ENCODE measurements at places on chromosomes 11 and 22.

DNA sequence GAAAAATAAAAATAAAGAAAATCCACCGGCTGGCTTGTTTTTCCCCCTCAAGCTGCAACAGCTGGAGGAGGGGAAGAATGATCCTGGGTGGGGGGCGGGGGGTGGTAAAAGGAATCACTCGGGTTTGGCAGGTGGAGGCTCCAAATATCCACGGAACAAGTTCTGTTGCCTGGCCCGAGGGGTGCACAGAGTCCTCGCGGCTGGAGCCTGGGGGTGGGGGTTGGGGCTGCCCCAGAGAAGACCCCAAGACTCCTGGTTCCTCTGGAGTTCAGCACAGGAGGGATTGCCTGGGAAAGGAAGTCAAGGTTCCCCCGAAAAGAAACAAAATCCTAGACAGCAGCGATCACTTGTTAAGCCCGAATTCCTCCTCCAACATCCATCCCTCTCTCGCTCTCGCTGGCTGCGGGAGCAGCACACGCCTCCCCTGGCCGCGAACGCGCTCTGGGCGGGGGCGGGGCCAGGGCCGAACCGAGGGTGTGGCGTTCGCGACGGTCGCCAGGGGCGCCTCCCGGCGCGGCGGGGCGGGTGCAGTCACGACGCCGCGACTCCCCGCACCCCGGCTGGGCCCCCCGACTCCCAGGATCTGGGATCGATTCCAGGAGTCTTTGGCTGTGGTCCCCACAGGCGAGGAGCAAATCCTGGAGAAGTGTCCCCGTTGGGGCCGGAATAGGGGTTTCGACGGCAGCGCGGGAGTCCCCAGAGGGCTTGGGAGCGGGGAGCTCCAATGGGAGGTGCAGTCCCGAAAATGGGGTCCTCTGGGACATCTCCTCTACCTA lies at the start of gene KCNA4:
TSS of gene KCNA4 (minus strand) at position 443 of the 776 bp plus-strand sequence. CDS start 4,352 bp downstream, outside the sequence.
- DNase-seq, result peak; percentile 54

DNA sequence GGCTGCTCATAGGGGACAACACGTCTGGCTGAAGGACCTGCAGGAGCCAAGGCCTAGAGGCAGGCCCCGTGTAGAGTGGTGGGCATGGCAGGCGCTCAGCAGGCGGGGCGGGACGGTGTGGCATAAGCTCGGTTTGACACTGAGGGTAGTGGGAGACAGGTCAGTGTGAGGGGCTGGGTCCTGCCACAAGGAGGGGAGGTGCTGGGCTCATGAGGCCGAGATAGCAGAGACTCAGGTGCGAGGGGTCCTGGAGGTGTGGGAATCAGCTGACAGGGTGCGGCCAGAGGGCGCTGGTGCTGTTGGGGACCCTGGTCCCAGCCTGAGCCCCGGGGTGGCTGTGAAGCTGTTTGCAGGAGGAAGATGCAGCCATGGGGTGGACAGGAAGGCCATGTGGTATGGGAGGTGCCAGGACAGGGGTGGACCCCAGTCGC lies 6.7 kb downstream of the SLC22A12 start:
- DNase-seq, result no peak

DNA sequence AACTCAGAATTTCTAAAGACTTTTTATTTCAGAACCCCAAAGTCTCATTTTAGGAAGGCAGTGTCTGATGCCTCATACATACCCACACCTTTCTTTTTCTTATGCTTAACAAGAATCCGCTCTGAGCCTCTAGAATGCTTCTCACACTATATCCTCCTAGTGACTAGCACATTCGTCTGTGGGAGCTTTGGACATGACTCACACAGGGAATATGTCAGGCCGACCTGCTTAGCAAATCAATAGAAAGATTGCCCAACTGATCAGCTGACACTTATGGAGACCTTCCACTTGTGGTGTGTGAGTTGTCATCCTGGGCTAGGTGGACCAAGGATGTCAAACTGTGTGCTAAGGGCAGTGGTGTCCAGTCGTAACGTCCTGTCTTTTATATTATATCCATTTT lies 129.9 kb upstream of the TTC12 start:
- peak; percentile 75 for DNase-seq

DNA sequence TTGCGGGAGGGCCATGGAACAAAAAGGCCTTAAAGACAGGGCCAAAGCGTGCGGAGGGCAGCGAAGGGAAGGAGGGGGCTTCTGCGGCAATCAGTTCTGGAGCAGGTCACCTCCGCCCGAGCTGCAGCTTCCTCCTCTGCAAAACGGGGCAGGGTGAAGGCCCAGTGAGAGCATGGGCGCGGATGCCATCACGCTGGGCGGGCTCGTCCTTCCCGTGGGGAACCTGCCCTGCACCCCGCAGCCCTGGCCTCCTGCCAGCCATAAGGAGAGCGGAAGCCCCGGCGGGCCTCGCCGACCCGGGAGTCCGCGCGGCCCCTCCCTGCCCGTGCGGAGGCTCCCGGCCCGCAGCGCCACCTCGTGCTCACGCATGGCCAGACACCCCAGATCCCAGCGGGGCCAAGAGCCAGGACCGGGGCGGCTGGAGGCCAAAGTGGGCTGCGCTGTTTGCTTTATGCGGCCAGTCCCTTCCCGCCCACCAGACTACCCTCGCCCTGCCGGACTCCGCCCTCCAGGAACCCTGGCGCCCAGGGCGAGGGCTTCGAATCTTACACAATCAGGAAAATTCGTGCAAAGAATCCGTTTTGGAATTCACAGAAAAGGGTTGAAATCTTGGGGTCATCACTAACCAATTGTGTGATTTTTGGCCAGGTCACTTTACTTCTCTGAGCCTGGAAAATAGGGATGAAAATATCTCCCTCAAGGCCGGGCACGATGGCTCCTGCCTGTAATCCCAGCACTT lies 16.1 kb downstream of the TSKU start:
- DNase-seq, result peak; percentile 86

- peak; percentile 64 for DNase-seq
These were observed 4.2 kb downstream of the LGR4 start for GRCh38 chr11:27468209-27468994.

DNA sequence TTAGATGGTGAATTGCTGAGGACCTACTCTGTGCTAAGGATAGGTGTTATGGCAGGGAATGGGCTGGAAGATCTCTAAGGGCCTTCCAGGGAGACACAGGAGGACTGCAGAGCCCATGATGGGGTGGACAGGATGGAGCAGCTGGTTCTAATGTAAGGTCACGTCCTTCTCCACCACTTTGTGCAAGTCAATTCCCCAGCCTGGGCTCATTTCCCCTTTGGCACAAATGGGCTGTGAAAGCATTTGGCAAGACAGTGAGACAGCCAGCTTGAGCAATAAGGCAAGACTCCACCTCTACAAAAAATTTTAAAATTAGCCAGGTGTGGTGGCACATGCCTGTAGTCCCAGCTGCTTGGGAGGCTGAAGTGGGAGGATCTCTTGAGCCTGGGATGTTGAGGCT lies 81.4 kb upstream of the THY1 start:
- DNase-seq, result no peak

DNA sequence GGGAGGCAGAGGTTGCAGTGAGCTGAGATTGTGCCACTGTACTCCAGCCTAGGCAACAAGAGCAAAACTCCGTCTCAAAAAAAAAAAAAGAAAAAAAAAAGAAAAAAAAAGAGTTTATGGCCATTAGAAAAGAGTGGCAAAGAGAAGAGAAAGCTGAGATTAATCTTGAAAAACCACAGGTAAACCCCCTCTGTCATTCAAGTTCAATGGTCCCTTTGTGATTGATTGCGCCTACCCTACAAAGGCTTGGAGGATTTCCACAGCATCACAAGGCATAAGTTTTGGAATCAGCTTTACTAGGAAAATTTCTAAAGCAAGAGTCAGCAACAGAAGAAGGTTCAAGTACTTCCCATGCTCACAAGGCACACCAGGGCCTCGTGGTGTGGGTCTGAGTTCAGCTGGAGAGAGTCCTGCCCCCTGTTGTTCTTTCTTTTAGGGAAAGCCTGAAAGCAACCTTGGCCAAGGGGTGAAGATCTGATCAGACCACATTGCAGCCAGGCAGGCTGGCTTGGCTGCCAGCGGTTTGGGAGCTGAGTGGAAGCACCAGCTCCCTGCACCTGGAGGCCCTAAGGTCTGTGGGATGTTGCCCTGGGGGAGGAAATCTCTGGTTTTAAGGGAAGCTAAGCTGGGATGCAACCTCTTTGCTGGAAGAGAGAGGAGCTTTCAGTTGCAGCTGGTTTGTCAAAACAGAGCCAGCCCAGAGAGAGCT lies 41.8 kb downstream of the SLN start:
- no peak for DNase-seq

DNA sequence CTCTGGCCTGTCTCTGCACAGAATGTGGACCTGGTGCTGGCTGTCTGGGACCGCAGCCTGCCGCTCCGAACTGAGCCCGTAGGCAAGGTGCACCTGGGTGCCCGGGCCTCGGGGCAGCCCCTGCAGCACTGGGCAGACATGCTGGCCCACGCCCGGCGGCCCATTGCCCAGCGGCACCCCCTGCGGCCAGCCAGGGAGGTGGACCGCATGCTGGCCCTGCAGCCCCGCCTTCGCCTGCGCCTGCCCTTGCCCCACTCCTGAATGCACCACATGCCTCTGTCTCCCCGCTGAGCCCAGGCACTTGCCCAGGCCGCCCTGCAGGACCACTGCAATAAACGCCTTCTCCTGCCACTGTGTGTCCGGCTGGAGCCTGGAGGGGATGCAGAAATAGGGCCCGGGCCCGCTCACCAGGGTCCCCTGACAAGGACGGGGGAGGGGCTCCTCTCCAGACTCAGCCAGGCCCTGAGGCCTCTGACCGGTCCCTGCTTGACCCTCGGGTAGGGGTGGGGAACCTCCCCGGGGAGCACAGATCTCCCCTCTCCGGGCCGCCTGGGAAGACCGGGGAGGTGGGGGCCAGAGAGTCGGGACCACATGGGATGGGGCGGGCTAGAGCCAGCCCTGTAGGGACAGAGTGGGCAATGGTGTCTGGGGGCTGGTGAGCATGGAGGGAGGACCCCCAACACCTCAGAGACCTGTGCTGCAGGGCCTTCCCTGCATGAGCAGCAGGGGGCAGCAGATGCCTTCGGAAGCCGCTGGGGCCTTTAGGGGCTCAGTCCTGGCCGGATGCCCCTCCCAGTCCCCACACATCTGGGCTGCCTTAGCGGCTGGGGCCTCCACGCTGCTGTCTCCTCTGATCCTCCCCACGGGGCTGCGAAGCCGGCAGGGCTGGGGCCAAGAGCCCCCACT lies 1.4 kb upstream of the TNNI2 start:
- DNase-seq, result peak; percentile 72

DNA sequence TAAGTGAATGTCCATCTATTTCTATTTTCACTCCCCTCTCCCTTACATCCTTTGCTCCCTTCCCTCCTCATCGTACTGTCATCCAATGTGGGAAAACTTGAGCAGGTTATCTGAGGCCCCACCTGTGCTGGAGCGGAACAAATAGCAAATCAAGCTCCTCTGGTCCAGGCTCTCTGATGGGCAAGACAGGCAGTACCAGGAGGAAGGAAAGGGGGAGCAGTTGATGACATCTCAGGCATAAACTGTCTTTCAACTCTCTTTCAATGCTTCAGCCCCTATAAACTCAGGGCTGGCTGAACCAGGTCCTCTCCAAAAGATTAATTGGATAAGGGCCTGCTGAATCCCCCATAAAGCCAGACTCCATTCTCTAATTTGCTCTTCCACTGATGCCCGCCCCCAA lies 1.5 kb upstream of the CCKBR start:
- no peak for DNase-seq

GRCh38 chr11:95567685-95568084 lies 221.9 kb downstream of the FAM76B start:
- no peak for DNase-seq

DNA sequence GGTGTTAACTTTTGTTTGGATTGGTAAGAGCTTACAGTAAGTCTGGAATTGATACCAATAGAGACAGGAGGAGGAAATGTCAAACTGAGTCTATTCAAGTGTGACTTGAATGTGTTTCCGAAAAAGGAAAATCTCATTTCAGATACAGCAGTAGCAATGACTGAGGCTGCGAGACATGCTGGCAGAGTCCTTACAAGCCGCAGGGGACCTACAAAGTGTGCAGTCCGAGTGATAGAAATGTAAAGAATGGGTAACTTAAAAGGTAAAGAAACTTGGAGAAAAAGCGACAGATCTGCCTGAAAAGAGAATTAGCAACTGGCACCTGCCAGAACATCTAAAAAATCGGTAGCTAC lies 444 bp downstream of the CWF19L2 start:
- DNase-seq, result peak; percentile 11

DNA sequence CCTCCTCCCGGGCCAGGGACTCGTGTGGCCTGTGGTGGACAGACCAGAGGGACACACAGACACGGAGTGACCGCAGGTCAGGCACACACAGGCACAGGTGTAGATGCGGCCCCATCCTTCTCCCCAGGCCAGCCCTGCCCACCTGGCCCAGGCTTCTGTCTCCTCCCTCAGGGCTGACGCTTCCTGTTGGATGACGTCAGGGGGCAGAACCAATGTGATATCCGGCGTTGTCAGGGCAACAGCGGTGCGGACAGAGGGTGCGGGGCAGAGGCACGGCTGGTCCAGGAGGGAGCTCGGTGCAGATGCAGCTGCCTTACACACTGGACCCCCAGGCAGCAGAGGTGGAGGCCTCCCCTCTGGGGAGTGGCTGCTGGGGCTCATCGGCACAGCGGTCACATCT lies 2.9 kb upstream of the TUBGCP6 start:
- DNase-seq, result peak; percentile 71

- DNase-seq, result no peak
These were observed 38.9 kb downstream of the TBC1D22A start for GRCh38 chr22:46801331-46801811.

- DNase-seq, result no peak
These were observed 39.6 kb upstream of the HMOX1 start for GRCh38 chr22:35341090-35341874.

- DNase-seq, result peak; percentile 74
These were observed 55.3 kb upstream of the FBXO3 start for GRCh38 chr11:33829430-33830141.

GRCh38 chr11:26905368-26905767 lies 88.5 kb upstream of the FIBIN start:
- DNase-seq, result peak; percentile 8

DNA sequence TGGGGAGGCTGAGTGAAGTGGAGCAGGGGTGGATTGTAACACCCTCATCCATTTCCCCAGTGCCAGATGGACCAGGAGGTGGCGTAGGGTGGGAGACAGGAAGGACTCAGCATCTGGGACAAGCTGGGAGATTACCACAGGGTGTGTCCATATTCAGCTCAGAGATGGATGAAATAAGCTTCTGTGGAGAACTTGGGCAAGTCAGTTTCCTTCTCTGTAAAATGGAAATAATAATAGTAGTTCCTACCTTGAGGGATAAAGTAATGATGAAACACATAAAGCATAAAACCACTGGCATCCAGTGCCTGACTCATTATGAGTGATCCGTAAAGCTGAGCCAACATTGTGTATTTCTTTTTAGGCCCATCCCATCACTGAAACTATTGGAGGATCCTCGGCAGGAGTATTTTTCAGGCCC lies 607 bp upstream of the ROBO4 start:
- DNase-seq, result peak; percentile 86

GRCh38 chr22:37259540-37260029 lies 15.5 kb upstream of the RAC2 start:
- DNase-seq, result peak; percentile 41

- DNase-seq, result peak; percentile 69
These were observed 5.1 kb upstream of the MYRF start for GRCh38 chr11:61747192-61747966.

Measured in Daoy (cell line).